Stimulated activated CD4-positive, alpha-beta T cell treated with anti-CD3 and anti-CD28 coated beads, Interleukin-15, amount 100 ng/mL, for 1 hour (primary cell): ENCODE measurements at places on chromosomes 2 and 18.

DNA sequence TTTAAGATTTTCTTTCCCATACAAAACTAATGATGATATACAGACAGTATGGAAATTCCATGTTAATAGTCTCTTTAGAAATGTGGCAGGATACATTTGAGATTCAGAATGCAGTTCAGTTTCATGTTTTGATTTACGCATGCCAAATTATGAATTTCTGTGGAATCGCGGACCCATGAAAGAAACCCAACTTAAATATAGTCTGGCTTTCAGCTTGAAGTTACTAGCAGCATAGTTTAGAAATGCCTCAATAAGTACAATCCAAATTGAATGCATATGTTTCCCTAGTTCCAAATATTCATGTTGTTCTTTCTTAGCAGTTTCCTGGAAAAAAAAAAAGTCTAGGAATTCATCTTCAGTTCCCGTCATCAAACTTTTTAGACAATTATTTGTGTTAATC, 164.1 kb upstream of the RASGRP3 start:
- no peak for DNase-seq

- DNase-seq = no peak
Observed at GRCh38 chr2:4324531-4324930, 621.2 kb downstream of the DCDC2C start.

DNA sequence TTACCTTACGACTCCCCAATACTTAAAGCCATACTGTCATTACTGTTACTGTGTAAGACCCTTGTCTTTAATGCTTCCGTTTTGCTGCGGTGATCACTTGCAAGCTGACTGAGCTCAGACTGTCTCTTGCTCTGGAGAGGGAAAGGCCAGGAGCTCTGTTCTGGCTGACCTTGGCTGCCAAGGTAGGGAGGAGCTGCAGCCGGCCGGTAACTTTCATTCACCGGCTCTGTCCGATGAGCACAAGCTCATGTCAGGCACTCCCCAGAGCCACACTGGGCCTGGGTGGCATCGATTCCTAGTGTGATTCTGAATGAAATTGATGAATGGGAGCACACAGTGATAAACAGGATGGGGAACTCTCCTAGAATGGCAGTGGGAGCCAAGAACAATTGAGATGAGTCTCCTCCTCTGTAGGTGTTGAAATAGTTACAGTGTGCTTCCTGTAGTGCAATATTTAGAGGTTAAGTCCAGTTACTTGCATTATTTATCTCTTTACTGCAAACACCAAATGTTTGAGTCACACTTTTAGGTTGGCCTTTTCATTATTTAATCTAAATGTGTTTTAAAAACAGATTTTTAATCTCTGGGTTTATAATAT, 100.9 kb downstream of the ATP9B start:
- DNase-seq = no peak

- no peak for DNase-seq
Observed at GRCh38 chr2:200795028-200795440, 16.7 kb upstream of the BZW1 start.

- DNase-seq = no peak
Observed at GRCh38 chr2:42927334-42928160, 135.2 kb upstream of the HAAO start.
